ENCODE measurements at places on chromosomes 4 and X.

GRCh38 chr4:110198049-110198434 lies 373 bp downstream of the ELOVL6 start:
- DNase-seq, result no peak

DNA sequence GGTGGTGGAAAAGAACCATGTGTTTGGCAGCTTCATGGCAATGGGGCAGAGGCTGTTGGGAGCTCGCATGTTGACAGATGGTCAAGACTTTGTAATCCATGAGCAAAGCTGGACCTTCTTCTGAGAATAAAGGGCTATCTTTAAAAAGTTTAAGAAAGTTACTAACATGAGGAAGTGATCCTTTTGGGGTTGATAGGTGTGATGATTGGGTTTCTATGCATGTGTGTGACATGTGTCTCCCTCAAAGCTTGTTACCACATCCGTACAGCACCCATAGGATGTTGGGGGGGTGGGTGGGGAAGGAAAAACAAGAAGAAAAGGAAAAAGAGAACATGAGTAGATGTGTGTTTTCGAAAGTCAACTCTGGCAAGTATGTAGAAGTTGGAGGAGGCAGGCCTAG lies 123.0 kb upstream of the TLR3 start:
- DNase-seq, result no peak

DNA sequence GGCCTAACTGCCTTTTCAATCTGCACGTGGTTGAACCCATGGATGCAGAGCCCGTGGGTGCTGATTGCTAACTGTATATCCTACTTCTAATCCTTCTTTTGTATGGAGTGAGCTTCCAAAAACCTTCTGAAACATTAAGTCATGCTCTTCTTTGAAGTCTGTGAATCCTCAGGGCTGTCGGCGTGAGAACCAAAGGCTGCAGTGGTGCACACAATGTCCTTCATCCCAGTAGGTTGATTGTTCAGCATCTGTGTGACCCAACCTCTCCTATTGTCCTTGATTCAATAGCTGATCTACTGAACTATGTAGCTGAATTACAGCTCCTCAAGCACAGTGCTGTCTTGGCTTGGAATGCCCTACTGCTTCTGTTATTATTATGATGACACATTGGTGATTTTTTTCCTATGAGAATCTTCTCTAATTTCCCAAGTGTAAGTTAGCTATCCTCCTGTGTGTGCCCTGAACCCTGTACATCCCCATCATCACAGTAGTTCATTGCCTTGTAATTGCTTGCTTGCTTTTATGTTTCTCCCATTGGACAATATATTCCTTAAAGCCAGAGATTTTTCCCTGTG lies 294.6 kb downstream of the TRIML1 start:
- DNase-seq, result no peak

GRCh38 chr4:95761426-95761825 lies 78.5 kb upstream of the PDHA2 start:
- no peak for DNase-seq

- no peak for DNase-seq
These were observed 1072.3 kb upstream of the DIAPH2 start for GRCh38 chrX:95612350-95612749.

- DNase-seq, result no peak
These were observed 5.9 kb downstream of the EMCN start for GRCh38 chr4:100511896-100512295.

GRCh38 chr4:180169394-180169793 lies 2073.8 kb upstream of the TENM3 start:
- DNase-seq, result no peak

GRCh38 chrX:65607070-65607742 lies 60.2 kb upstream of the MSN start:
- no peak for DNase-seq

DNA sequence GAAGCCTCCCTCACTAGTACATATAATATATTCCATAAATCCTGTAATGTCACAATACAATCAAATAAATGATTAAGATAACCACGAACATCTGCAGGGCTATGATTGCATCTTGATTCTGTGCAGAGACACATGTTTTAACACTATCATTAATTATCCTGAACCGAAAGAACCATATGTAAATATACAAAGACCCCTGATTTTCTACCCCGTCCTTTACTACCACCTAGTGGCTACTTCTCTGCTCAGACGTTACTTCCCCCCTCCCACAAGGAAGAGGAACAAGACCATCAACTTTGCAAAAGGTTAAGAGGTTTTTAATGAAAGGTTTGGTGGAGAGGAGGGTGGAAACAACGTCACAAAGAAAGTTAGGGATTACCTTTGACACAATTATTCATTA lies 134.0 kb downstream of the COL4A6 start:
- no peak for DNase-seq

DNA sequence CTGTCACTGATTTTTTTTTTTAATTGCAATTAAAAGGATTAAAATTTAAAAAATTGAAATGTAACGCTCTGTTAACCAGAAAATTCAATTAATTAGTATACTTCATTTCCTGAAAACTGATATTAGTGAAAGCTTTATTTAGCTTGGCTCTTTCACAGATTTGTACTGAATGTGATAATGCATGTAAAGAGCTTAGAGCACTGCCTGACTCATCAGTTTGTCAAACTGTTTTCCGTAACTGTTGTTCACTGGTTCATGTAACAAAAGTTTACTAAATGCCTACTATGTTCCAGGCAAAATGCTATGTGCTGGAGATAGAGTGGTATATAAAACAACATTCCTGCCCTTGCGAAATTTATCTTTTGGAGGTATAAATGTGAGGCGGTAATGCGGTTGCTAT lies 471.7 kb downstream of the SH2D1A start:
- DNase-seq, result no peak

- no peak for DNase-seq
These were observed 104.6 kb downstream of the TMEM144 start for GRCh38 chr4:158314756-158315487.

- DNase-seq, result no peak
These were observed 121.4 kb downstream of the GPAT3 start for GRCh38 chr4:83657336-83657735.

- DNase-seq, result peak; percentile 7
These were observed 37.1 kb upstream of the XPNPEP2 start for GRCh38 chrX:129701624-129702069.

DNA sequence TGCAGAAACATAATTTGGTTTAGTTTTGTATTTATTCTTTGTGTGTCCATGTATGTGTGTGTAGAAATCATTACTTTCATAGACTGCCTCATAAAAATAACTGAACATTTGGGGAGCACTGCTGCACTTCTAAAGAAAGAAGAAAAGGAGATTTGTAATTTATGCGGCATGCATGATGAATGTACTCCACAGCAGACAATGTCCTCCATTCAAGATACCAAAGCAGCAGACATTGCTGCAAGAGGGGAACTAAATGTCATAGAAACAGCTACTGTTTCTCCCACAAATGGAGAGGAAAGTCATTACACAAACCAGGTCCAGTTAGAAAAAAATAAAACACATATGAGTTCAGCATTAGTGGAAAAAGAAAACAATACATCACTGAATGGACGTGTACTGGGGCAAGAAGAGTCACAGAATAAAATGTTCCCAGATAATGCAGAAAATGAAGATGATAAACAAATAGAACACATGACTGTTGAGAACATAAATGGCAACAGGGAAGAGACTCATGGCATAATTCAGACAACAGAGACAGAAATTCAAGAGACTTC lies 2.6 kb downstream of the DTHD1 start:
- peak; percentile 95 for DNase-seq

GRCh38 chr4:7651461-7651921 lies 216.8 kb upstream of the PSAPL1 start:
- DNase-seq, result peak; percentile 49

DNA sequence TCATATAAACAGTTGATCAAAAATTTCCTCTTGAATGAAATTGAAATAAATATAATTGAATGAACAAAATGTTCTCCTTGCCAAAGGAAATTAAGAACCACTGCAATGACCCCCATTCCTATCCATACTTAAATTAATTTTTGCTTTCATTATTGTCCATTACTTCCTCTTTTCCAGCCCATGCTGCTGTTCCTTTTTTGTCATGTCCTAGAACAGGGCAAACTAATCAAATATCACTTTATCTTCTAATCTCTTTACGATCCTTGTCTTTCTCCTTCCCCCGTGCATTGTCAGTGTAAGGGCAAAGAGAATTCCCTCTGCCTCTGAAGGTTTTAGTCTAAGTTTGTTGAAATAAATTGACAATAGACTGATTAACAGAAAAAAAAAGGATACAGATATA lies 203.0 kb downstream of the CENPC start:
- no peak for DNase-seq

DNA sequence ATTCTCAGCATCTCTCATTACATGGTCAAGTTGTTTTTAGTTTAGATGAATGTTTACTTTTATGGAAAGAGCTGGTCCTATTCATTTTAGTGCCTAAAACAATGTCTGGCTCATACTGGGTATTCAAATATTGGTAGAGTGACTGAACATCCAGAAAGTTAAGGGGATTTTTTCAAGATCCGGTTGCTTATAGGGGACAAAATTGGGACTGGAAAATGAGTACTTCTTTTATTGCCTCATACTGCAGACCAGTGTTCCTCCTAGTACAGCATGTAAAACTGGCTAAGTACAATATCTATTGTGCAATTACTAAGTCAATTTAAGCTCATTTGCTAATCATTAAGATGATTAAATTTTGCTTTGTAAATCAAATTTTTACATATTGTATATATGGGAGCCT lies 13.9 kb downstream of the RP2 start:
- DNase-seq, result no peak

DNA sequence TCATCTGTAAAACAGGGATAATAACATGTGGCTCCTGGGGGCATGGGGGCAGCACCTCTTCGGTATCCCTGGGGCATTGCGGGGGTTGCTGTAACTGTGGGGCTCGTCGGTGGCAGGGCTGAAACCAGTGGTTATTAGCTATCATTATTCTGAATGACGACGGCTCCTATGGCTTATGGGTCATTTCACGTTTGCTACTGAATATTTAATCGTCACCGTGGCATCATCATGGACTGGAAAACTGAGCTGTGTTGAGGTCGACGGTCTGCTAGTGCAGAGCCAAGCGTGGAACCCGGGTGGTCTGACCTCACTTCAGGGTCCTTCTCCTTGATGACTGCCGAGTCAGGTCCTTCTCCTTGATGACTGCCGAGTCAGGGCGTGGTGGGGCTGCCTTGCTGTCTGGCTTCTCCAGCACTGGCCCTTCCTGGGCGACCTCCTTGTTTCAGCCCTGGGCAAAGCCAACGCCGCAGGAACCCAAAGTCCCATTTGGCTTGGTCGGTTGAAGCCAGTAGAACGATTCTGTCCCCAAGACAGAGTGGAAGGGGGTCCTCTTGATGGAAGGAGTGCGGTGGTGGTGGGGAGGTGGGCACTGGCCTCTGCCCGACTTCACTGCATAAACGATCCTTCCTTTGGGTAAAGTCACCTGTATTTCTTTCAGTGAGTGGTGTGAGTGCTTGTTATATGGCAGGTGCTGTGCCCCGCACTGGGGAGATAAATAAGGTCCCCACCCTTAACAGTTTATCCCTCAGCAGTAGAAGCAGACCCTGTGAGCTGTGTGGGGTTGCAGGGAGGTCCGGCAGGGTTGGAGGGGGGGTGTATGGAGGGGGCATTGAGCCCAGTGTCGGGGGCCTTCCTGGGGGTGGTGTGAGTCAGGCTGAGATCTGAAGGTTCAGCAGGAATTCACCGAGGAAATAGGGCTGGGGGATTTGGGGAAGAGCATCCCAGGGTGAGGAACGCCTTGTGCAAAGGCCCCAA lies 40.8 kb downstream of the PSAPL1 start:
- DNase-seq, result no peak

GRCh38 chr4:155140889-155141288 lies 67.5 kb upstream of the NPY2R start:
- no peak for DNase-seq

DNA sequence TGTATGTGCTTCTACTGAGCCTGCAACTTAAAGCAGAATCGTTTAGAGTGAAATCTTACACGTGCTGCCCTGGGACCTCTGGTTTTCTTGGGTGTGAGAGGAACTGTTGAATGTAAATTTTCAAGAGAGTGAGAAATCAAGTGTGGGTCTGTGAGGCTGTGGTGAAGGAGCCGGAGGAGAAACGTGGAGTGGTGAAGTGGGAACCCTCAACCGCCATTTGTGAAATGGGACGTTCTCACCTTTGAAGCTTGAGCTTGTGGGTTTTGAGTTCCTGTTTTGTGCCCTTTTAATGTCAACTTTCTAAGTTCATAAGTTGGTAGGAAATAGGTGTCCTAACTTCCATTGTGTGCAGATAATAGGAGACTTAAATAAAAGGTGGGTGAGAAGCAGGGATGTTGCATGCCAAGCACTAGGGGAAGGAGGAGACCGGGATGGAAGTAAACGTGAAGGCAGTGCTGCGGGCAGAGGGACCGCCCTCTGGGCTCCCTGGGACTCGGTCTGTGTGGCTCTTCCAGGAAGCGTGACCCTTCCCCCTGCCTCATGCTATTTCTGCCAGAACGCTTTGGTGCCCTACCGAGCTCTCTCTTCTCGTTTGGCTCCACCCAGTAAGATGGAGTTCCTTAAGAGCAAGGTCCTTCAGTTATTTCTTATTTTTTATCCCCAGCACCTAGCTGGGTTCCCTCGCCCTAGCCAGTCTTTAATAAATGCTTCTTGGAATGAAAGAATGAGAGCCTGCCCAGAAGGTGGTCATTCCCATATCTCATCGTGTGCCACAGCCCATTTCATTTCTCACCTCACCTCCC lies 56.0 kb downstream of the TMEM131L start:
- no peak for DNase-seq

GRCh38 chr4:31059753-31060522 lies 339.8 kb downstream of the PCDH7 start:
- no peak for DNase-seq

GRCh38 chrX:85897362-85898126 lies 149.8 kb downstream of the CHM start:
- DNase-seq, result no peak

- no peak for DNase-seq
These were observed 1.6 kb downstream of the DUSP9 start for GRCh38 chrX:153648358-153649177.

GRCh38 chr4:102620697-102621497 lies 119.7 kb downstream of the NFKB1 start:
- DNase-seq, result peak; percentile 87

DNA sequence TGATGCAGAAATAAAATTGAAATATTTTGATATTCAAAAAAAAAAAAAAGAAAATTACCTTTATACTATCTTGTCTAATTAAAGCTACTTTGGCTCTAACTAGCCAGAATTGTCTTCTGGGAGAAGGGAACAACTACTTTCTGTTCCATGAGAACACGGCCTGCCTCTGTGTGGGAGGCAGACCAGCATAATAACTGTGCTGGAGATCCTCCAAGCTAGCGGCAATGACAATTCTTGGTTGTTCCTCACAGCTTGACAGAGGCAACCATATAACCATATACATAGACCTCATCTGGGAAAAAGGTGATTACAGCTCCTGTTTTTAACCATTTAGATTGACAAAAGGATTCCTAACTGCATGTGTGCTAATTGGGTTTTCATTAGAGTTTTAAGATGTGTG lies 95.7 kb downstream of the RBMX2 start:
- peak; percentile 94 for DNase-seq
